ENCODE measurements at places on chromosomes 6 and 20.

- no peak for DNase-seq
Measured at GRCh38 chr6:142470421-142470820, 168.6 kb downstream of the ADGRG6 start.

DNA sequence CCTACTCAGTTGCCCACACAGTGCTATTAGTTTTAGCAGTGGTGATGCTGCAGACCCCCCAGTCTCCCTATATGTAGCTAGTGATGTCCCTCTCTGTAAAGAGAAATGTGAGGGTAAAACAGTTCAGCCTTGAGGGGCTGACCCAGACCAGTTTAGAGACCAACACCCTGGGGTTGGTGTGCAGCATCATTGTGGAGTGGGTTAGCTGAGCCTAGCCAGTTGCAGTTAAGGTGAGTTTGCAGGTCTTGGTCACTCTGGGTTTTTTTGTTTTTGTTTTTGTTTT, 401 bp upstream of the B3GALT4 start:
- DNase-seq: no peak

GRCh38 chr6:144292372-144292771, 7.2 kb downstream of the UTRN start:
- DNase-seq: no peak

- DNase-seq: no peak
Measured at GRCh38 chr6:57259064-57259463, 37.0 kb upstream of the RAB23 start.
